ENCODE measurements at places on chromosomes 12 and 14.

DNA sequence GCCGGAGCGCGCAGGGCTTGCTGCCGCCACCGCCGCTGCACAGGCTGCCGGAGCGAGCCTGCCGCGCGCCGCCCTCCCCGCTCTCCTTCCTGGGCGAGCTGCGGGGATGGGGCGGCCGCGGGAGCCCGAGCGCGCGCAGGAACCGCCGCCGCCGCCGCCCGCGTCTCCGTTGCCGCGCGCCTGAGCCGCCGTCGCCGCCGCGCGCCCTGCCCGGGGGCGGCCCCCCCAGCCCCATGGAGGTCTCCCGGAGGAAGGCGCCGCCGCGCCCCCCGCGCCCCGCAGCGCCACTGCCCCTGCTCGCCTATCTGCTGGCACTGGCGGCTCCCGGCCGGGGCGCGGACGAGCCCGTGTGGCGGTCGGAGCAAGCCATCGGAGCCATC is 352 bp downstream of the PLXNC1 start:
- no peak for DNase-seq

DNA sequence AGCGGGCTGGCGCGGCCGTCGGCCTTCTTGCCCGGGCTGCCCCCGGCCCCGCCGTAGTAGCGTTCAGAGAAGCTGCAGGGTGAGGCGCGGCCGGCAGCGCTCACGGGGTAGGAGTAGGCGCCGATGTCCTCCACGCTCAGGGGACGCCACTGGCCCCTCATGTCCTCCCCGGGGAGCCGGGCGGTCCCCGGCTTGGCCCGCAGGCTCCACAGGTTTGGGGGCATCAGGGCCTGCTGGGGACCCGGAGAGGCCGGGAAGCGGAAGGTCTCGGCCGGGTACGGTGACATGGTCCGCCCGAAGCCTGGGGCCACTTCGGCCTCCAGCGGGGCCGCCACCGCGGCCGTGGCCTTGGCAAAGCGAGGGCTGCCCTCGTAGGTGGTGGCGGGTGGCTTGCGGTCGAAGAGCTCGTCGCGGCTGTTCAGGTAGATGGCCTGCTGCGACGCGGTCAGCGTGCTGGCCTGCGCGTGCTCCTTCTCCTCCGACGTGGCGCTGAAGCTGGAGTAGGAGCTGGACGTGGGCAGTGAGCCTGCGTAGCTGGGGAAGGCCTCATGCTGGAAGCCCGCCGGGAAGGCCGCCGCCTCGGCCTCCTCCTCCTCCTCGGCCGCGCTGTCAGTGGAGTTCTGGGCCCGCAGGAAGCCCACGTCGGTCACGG is 48.7 kb downstream of the BEGAIN start:
- DNase-seq: no peak

- DNase-seq: no peak
These were observed 4.6 kb upstream of the KLRC1 start for GRCh38 chr12:10457760-10458159.

- DNase-seq: no peak
These were observed 83.0 kb upstream of the METAP2 start for GRCh38 chr12:95390932-95391331.

GRCh38 chr12:49527361-49528130 is 11.3 kb upstream of the KCNH3 start:
- no peak for DNase-seq

GRCh38 chr12:26799741-26800140 is 33.3 kb downstream of the ITPR2 start:
- DNase-seq: no peak

- no peak for DNase-seq
These were observed 56.1 kb upstream of the PCED1B start for GRCh38 chr12:47023311-47023710.

DNA sequence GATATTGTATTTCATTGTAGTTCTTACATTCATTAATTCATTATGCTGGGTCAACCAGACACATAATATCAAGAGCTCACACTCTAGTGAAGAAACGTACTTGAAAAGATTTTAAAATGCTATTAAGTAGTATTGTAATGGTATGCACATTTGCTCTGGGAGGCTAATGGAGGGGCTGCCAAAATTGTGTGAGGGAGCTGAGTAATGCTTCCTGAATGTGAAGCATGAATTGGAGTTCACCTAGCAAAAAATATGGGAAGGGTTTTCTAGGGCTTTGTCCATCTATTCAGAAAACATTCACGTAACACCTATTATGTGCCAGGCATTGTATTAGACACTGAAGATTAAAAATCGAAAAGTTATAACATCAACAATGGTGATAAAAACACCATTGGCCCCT is 403.8 kb upstream of the PDE3A start:
- no peak for DNase-seq

GRCh38 chr14:76742966-76743365 is 18.3 kb upstream of the VASH1 start:
- no peak for DNase-seq

GRCh38 chr12:53107122-53107521 is 3.8 kb downstream of the SOAT2 start:
- DNase-seq: no peak

- DNase-seq: peak; percentile 97
These were observed 15.5 kb downstream of the FOS start for GRCh38 chr14:75293920-75294648.

DNA sequence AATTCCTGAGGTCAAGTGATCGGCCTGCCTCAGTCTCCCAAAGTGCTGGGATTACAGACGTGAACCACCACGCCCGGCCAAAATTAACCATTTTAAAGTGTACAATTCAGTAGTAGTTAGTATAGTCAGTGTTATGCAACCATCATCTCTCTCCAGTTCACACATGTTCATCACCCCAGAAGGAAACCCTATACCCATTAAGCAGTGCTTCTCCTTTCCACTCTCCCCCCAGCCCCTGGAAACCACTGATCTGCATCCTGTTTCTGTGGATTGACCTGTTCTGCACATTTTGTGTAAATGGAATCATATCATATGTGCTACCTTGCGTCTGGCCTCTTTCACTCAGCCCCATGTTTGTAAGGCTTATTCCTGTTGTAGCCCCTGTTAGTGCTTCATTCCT is 52.2 kb downstream of the PHETA1 start:
- DNase-seq: no peak

- DNase-seq: no peak
These were observed 18.7 kb downstream of the IQSEC3 start for GRCh38 chr12:85191-85666.

DNA sequence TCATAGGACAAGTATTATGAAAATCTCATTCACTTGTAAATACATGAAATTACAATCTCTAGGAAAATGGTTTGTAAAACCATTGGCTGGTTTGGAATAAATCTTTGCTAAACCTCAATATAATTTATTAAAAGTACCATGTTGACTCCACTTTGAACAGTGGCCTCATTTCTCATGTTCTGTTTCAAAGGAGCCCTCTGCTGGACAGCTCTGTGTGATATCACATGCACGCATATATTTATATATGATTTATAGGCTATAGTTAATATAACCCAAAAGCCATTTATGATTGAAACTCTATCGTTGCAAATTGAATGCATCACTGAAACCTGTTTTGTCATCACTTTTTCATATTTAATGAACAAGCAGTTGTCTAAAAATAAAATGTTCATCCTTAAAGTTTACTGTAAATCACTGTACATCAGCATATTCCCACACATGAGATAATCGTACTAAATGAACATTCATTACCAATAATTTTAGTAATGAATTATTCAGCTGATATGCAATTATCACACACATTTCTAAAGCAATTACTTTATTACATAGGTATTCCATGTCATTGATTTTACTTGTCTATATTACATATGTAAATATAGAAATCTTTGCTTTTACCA is 493.8 kb downstream of the NPAS3 start:
- peak; percentile 67 for DNase-seq

GRCh38 chr14:24194186-24194872 is 912 bp downstream of the TM9SF1 start:
- no peak for DNase-seq

GRCh38 chr12:90954921-90955320 is at the start of gene CCER1:
Gene CCER1 (minus strand): TSS chr12:90955176. CDS start chr12:90954742, 434 bp downstream.
- DNase-seq: no peak
